ENCODE measurements at places on chromosomes 6 and 20.

GRCh38 chr20:14526891-14527290, 189.5 kb upstream of the FLRT3 start:
- no peak for DNase-seq

GRCh38 chr6:74167976-74168375, 472.0 kb downstream of the CD109 start:
- no peak for DNase-seq

- DNase-seq = peak; percentile 9
These were observed 639 bp upstream of the CD24 start for GRCh38 chr6:106974999-106975737.

DNA sequence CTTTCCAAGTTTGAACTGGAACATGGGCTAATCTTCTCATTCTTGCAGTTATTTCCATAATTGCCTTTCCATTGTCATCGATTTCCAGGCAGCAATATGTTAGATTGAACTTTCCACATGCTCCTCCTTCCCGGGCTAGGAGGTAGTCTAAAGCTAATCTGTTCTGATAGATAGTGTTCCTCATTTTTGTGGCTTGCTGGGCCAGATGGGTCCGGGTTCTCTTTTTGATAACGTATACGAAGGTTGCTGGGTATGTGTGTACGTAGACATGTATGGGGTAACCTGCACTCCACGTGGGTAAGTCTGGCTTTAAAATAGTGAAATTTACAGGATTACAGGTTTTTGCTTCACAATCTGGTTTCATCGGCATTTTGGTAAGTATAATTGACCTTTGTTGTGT, 14.0 kb upstream of the GMPR start:
- DNase-seq = no peak

- DNase-seq = no peak
These were observed 27.4 kb downstream of the PMEPA1 start for GRCh38 chr20:57682184-57683101.

DNA sequence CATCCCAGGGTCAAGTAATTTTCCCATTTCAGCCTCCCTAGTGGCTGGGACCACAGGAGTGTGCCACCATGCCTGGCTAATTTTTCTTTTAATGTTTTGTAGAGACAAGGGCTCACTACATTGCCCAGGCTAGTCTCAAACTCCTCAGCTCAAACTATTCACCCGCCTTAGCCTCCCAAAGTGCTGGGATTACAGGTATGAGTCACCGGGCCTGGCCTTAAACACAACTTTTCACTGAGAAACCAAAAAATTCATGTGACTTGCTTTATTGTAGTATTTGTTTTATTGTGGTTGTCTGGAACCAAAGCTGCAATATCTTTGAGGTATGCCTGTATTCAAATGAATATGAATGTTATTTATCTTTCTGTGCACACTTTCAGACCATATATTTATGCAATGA, 72.2 kb downstream of the RWDD2A start:
- DNase-seq = no peak

- no peak for DNase-seq
These were observed 50.7 kb downstream of the MRPL14 start for GRCh38 chr6:44076356-44077213.

DNA sequence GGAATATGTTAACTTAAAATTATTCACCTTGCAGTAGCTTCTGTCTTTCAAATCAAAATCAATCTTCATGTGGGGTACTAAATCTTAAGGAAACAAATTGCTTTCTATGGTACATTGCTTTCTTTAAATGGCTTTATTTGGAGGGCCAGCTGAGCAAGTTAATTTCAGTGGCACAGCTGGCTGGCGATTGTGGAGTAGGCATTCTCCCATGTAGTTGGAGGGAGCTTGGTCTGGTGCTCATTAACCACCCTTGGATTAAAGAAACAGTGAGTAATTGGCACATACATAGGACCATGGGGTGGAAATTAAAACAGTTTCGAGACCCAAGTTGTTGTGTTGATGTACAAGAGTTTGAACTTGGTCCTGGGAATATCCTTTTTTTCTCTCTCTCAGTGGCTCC, 201.3 kb upstream of the CHD6 start:
- no peak for DNase-seq

DNA sequence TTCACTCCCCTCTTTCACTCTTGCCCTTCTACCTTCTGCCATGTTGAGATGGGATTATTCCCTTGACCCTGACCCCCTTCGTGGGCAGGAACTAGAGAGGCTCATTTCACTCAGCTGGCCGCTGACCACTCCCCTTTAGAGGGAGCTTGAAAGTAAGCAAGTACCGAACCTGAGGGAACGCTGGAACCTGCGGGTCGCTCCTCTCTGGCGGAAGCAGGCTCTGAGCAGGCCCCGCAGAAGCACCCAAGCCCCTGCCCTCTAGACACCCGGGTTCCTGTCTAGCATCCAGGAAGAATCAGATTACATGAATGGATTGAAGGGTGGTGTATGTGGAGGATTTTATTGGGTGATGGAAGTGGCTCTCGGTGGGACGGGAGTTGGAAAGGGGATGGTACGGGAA, 11.9 kb upstream of the MYCT1 start:
- no peak for DNase-seq

- no peak for DNase-seq
These were observed 328.8 kb downstream of the PHF3 start for GRCh38 chr6:63964366-63964765.

DNA sequence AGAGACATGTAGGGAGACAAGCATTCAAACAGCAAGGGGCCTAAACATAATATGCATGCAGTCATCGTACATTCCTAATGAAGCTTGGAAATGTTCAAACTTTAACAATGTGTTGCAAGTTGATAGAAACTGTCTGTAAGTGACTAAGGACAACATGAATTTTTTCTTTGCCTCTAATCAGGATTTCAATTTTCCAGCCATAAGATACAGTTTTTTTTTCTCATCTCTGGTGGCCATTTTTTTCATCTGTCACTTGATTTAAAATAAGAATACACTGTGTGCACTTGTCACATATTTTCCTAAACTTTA, 22.2 kb upstream of the MTRF1L start:
- DNase-seq = no peak

GRCh38 chr6:33921745-33922144, 117.9 kb upstream of the MLN start:
- DNase-seq = no peak

- no peak for DNase-seq
These were observed 179.3 kb downstream of the BMP7 start for GRCh38 chr20:57087102-57087501.

DNA sequence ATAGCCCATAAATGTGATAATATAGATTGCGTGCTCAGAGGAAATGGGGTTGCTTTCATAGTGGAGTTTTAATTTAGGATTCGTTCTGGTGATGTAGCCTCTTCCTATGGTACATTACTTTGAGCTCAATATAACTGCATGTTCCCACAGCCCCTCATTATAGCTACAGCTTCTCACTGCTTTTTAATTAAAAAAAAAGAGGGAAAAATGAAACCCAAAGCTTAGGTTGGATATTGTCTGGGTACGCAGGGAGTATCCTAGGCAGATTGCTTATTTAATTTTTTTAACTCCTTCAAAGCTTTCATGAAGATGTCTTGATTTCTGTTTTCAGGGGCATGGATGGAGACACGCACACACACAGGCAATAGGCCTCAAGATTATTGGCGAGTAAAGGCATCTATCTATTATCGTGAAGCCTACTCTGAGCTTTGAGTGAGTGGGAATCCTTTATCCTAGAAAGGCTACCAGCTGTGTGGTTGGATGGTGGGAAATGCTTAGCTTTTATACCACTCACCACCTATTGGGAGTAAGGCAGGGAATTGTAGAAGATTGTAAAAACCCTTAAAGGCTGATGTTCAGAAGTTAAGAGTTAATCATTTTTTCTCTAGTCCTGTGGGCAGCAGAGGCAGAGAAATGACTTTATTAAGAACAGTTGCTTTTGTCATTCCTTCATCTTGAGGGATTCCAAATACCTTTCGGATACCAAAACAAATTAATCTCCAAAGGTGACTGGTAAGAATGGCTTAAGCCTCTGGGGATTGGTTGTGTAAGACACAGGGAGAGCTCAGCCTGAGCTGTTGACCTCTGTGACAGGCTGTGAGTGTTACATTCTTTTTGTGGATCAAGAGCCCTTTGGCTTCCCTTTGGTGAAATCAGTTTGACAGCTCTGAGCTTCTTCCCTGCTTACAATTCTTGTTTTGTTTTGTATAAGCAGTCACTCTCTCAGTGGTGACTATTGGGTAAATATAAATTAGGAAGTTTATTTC, 33.4 kb downstream of the CTNNBL1 start:
- DNase-seq = no peak

- DNase-seq = no peak
These were observed 271.2 kb downstream of the PRL start for GRCh38 chr6:22025468-22026163.

GRCh38 chr6:66897576-66897975, 1190.5 kb upstream of the EYS start:
- no peak for DNase-seq

GRCh38 chr6:8085053-8085511, 17.3 kb downstream of the EEF1E1 start:
- DNase-seq = no peak

DNA sequence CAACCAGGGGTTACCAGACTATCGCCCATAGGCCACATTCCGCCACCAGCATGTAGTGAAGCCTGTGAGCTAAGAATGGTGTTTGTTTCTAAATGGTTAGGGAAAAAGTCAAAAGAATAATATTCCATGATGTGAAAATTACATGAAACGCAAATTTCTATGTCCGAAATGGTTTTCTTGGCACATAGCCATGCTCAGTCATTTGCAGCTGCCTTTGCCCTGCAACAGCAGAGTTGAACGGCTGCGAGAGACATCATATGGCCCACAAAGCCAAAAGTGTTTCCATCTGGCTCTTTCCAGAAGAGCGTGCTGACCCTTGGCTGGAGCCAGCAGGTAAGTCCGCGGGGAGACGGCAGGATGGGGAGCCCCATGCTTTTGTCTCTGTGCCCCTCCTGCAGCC, 60.7 kb downstream of the FAM120B start:
- DNase-seq = no peak

- no peak for DNase-seq
These were observed 50.8 kb upstream of the TAGAP start for GRCh38 chr6:159095616-159096015.

DNA sequence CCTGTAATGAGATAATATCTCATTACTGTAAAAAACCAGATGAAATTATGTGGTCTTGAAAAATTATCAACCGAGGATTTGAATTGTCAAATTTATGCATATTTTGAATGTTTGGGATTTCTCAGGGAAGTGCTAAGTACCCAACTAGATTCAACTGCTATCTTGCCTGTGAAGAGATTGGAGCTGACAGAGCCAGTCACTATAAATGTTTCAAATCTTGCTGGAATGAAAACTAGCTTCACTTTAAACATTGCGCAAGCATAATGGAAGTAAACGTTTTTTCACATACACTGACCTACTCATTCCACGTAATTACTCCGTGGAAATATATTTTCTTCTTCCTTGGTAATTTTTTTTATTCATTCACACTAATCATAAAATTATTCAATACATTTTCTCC, 46.7 kb downstream of the TMEM170B start:
- no peak for DNase-seq

DNA sequence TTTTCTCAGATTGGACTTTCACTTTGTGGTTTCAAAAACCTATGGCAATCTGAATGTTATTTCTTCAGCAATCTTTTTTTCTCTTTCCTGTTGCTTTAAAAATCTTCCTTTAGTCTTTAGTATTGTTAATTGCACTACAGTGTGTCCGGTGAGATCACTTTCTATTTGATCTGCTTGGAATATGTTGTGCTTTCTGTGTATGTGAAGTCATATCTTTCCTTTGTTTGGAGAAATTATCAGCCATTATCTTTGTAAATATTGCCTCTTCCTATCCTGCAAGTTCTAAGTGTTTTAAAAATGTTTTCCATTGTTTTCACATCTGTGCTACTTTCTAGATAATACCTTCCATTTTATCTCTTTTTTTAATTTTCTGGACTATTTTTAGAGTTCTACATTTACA, 171.4 kb upstream of the PRSS16 start:
- DNase-seq = no peak

- DNase-seq = no peak
These were observed 5.8 kb upstream of the PLTP start for GRCh38 chr20:45917790-45918141.

DNA sequence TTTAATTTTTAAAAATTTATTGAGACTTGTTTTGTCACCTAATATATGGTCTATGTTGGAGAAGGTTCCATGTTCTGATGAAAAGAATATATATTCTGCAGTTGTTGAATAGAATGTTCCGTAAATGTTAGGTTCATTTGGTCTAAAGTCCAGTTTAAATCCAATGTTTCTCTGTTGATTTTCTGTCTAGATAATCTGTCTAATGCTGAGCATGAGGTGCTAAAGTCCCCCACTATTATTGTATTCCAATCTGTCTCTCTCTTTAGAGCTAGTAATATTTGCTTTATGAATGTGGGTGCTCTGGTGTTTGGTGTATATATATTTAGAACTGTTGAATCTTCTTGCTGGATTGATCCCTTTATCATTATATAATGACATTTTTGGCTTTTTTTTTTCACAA, 15.5 kb downstream of the TRIM15 start:
- DNase-seq = no peak

GRCh38 chr6:168190646-168191443, 111.8 kb upstream of the FRMD1 start:
- no peak for DNase-seq

GRCh38 chr20:38907918-38908677, 18.1 kb upstream of the FAM83D start:
- no peak for DNase-seq

DNA sequence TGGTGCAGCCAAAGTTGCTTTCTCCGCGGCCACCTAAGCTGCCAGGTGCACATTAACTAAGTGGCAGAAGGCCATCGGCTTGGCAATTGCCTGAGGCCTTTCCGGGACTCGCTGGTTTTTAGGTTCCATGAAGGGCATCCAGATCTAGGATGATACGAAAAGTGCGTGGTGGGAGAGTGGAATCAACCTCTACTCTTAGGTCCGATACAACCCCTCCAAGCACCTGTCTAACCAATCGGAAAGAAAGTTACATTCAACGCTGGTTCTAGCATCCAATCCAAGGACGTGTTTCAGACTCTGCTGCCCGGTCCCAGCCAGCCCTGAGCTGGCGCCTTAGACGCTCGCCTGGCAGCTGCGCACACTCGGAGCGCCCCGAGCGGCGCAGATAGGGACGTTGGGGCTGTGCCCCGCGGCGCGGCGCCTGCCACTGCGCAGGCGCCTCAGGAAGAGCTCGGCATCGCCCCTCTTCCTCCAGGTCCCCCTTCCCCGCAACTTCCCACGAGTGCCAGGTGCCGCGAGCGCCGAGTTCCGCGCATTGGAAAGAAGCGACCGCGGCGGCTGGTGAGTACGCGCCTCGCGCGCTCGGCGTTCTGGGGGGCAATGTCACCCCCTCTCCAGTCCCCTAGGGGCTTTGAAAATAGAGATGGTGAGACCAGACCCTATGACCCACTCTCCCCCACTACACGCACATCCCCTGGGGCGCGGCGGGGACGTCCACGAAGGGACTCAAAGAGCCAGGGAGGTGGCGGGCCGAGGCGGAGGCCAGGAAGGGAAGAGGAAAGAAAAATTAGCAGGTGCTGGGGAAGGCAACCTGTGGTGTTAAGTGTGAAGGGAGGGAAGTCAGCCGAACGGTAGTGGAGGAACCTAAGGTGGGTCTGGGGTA, at the start of gene ENPP4:
Gene ENPP4, plus strand, starts transcription at position 361 of the 883 bp plus-strand sequence. CDS start 9,595 bp downstream, outside the sequence.
- DNase-seq = peak; percentile 84

GRCh38 chr6:110415086-110415916, at the start of gene DDO:
TSS of gene DDO (minus strand) at chr6:110415575. CDS start at chr6:110413462, 2,113 bp downstream.
- no peak for DNase-seq
